ENCODE measurements at places on chromosomes 11 and 22.

DNA sequence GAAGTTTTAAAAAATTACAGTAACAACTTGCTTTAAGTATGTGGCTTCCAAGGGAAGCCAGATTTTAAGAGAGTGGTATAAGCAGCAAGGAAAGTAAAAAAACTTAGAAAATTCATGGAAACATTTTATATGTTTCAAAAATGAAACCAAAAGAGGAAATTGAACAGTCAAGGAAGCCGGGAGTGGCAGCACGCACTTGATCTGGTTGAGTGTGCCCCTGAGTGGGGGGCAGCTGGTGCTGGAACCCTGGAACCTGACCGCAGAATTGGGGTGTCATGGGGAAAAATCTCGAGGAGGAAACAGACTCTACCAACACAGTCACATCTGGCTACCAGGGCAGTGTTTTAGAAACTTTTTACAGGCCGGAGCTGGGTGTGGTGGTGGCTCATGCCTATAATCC lies 14.0 kb downstream of the MICALL1 start:
- DNase-seq, result no peak

GRCh38 chr11:97092823-97093222 lies 703.0 kb downstream of the JRKL start:
- DNase-seq, result no peak

- DNase-seq, result peak; percentile 81
These were observed 148.8 kb downstream of the CRYBB2 start for GRCh38 chr22:25368271-25368670.

- no peak for DNase-seq
These were observed 76.8 kb upstream of the SHANK2 start for GRCh38 chr11:71329165-71329510.

- no peak for DNase-seq
These were observed 250.0 kb downstream of the NXPE2 start for GRCh38 chr11:114928260-114928870.

GRCh38 chr22:19105867-19106802 lies 16.1 kb downstream of the DGCR2 start:
- DNase-seq, result no peak

GRCh38 chr22:38828191-38828590 lies 15.6 kb downstream of the NPTXR start:
- DNase-seq, result no peak

GRCh38 chr11:94806419-94806818 lies 38.3 kb downstream of the AMOTL1 start:
- DNase-seq, result peak; percentile 30

DNA sequence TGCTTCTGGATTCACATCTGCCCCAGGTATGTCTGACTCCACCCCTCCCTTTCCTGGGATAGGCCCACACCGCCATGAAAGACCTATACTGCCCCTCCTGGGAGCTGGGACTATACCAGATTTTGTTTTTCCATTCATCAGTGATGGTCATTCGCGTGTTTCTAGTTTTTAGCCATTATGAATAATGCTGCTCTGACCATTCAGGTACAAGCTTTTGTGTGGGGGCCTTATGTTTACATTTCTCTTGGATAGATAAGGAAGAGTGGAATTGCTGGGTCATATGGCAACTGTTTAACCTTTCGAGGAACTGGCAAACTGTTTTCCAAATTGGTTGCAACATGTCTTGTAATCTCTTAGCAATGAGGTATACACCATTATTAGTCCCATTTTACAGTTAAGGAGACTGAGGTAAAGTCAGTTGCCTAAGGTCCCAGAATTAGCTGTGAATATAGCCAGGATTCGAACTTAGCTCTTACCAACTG lies 1.2 kb upstream of the TBC1D10A start:
- DNase-seq, result no peak

DNA sequence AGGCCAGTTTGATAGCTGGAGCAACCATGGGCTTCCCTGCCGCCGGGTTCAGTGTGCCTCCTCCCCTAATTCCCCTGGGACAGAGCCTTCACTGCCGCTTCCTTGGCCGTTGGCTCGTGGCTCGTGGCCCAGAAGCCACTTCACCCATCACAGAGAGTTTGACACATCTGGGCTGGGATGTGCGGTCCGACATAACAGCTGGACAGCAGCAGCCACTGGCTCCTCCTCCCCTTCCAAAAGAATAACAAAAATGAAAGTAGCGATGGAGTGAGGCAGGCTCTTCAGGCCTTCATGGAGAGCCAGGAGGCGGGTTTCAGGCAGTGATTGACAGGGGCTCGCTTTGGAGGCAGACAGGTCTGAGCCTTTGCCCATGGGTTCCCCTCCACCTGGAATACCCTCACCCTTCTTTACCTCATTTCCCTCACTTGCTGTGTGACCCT lies 8.2 kb downstream of the CREB3L1 start:
- DNase-seq, result peak; percentile 80

DNA sequence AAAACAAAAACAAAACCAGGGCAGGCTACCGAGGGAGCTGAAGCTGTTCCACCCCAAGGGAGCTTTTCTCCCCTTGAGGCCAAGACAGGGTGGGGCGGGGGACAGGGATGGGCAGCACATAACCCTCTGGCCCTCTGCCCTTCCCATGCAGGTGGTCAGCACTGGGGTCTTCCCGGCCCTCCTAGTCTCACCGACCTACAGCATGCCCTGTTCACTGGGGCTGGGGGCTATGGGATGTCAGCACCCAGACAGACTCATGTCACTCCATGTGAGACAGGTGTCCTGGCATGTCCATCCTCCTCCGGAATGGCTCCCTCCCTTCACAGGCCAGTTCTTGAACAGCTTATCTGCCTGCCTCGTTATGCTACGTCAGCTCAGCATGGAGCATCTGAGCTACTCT lies 51.7 kb downstream of the DSCAML1 start:
- no peak for DNase-seq

- DNase-seq, result no peak
These were observed 177.5 kb downstream of the CNTN5 start for GRCh38 chr11:99198215-99198614.

DNA sequence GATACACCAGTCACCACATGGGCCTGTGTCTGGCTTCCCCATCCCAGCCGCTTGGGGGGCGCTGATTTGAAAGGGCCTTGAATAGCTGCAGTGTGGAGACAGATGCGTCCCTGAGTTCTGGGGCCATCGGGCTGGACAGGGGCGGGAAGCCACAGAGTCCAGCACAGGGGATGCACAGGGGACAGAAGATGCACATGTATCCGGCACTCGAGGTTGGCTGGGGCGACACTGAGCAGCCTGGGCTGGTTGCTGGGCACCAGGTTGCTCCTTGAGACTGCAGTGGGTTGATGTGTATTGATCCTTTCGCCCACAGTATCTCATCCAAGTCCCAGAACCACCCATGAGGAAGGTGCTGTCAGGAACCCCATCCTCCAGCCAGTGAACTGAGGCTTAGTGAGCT lies 99.3 kb upstream of the SYT13 start:
- no peak for DNase-seq

GRCh38 chr22:17777005-17777716 lies 2.9 kb upstream of the BID start:
- no peak for DNase-seq

- no peak for DNase-seq
These were observed 446.5 kb downstream of the AASDHPPT start for GRCh38 chr11:106523921-106524320.

GRCh38 chr11:71081704-71082230 lies 170.6 kb downstream of the SHANK2 start:
- DNase-seq, result no peak

- DNase-seq, result peak; percentile 52
These were observed 1089.3 kb downstream of the FAM181B start for GRCh38 chr11:81644239-81644840.

DNA sequence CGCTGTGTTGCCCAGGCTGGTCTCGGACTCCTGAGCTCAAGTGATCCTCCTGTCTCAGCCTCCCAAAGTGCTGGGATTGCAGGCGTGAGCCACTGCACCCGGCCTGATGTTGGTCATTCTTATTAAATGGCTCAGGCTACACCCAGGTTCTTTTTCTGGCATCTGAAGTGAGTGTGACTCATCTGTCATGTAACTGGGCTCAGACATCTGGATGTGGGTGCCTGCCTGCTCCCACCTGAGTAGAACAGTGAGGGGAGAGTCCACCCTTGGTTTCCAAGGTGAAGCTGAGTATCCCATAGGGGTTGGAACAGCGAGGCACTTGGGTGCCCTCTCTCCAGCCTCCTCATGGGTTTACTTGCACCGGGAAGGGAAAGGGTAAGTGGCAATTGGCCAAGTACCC lies 36.7 kb upstream of the EIF3D start:
- no peak for DNase-seq

DNA sequence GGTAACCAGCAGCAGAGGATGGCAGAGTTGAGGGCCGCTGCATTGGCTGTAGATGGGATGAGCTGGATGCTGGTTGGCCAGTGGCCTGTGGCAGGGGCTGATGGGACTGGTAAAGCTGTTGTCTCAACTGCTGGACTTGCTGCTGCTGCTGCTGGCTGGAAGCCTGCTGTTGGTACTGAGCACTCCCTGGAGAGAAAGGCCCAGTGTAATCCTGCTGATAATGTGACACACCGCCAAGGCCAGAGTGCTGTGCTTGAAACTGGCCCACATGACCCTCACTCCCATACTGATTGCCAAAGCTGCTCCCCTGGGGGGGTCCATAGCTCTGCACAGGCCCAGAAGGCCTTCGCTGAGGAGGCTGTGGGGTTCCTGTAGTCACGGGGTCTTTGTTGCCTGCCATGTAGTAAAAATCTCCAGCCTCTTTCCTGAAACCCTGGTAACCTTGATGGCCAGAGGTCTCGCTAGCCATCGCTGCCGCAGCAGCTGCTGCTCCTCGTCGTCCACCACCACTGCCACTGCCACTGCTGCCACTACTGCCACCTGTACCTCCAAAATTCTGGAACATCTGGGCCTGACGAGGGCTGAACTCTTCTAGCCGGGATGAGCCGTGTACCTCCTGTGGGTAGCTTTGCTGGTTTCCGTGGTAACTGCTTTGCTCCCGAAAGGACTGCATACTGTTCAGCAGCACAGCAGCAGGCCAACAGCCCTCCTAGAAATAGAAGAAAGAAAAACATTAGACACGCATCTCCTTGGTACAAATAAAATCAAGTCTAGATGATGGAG lies 55.6 kb downstream of the TCF20 start:
- no peak for DNase-seq

GRCh38 chr11:120832481-120833238 lies 191.2 kb upstream of the TBCEL start:
- no peak for DNase-seq

- no peak for DNase-seq
These were observed 179.6 kb upstream of the PDGFD start for GRCh38 chr11:104343578-104343977.

GRCh38 chr11:128948583-128948982 lies 5.9 kb upstream of the TP53AIP1 start:
- no peak for DNase-seq

GRCh38 chr11:134712228-134713145 lies 300.4 kb upstream of the B3GAT1 start:
- no peak for DNase-seq

- no peak for DNase-seq
These were observed 1.2 kb downstream of the DSCAML1 start for GRCh38 chr11:117795638-117796455.

DNA sequence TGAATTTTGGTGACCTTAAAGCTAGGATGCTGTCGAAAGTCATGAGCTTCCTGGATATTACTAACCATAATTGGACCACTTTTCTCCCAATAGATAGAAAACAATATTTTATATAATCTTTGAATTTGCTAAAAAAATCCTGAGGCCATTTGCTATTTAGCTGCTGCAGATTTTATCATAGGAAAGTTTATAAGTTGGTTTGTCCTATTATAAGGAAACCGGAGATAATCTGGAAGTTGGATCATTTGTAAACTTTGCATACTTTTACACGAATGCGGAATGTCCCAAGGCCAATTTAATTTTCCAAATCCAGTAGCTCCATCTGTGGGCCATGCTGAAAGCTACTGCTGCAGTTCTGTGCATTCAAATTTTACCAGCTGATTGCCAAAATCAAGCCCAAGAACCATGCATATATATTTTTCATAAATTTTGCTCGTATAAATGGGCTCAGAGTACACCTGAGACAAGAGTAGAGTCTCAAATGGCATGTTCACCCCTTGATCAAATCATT lies 378.3 kb downstream of the FAM181B start:
- no peak for DNase-seq

GRCh38 chr22:40951795-40952605 lies 822 bp downstream of the RBX1 start:
- DNase-seq, result no peak

DNA sequence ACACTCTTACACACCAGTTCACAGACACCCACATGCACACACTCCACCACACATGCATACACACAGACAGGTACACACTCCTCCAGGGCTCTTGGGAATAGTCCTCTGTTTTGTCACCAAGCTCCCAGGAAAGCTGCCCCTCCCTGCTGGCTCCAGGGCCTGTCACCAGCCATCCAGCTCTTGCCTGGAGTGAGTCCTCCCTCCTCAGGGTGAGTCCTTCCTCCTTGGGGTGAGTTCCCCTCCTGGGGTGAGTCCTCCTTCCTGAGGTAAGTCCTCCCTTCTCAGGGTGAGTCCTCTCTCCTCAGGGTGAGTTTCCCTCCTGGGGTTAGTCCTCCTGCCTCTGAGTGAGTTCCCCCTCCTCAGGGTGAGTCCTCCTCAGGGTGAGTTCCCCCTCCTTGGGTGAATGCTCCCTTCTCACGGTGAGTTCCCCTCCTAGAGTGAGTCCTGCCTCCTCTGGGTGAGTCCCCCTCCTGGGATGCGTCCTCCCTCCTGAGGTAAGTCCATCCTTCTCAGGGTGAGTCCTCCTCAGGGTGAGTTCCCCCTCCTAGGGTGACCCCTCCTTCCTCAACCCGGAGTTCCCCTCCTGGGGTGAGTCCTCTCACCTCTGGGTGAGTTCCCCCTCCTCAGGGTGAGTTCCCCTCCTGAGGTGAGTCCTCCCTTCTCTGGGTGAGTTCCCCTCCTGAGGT lies 100.6 kb upstream of the FGF3 start:
- DNase-seq, result no peak

- DNase-seq, result no peak
These were observed 420.6 kb downstream of the RAB38 start for GRCh38 chr11:87754685-87755084.

- DNase-seq, result no peak
These were observed 117.3 kb upstream of the FAT3 start for GRCh38 chr11:92107331-92107730.

DNA sequence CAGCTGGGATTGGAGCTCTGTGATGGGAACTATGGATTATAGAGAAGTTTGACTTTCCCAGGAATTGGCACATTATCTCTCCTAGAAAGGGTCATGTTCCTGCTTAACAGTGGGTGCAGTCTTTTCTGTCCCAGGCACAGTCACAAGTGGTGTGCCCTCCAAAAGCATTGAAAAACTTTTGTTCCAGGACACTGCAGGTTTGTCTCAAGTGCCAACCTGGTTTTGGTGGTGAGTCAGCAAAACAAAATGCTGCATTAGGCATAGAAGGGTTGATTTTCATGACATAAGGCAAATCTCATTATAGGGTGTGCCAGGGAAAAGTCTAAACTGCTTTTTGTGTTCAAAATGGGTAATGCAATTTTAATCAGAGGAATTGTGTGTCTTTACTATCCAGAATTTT lies 4.9 kb downstream of the HTATIP2 start:
- DNase-seq, result no peak

- no peak for DNase-seq
These were observed 66.7 kb downstream of the CEP164 start for GRCh38 chr11:117394221-117394925.

- DNase-seq, result no peak
These were observed 41.1 kb downstream of the TNRC6B start for GRCh38 chr22:40218723-40219294.

- DNase-seq, result no peak
These were observed 102.5 kb downstream of the ATXN10 start for GRCh38 chr22:45774001-45774670.

- DNase-seq, result no peak
These were observed 4.1 kb downstream of the SUN2 start for GRCh38 chr22:38751422-38752346.

All from fibroblast of skin of back (primary cell).